ENCODE measurements at places on chromosomes 4 and X.
A peak's percentile ranks its signal among the peaks of the same experiment; 100 is the strongest.

DNA sequence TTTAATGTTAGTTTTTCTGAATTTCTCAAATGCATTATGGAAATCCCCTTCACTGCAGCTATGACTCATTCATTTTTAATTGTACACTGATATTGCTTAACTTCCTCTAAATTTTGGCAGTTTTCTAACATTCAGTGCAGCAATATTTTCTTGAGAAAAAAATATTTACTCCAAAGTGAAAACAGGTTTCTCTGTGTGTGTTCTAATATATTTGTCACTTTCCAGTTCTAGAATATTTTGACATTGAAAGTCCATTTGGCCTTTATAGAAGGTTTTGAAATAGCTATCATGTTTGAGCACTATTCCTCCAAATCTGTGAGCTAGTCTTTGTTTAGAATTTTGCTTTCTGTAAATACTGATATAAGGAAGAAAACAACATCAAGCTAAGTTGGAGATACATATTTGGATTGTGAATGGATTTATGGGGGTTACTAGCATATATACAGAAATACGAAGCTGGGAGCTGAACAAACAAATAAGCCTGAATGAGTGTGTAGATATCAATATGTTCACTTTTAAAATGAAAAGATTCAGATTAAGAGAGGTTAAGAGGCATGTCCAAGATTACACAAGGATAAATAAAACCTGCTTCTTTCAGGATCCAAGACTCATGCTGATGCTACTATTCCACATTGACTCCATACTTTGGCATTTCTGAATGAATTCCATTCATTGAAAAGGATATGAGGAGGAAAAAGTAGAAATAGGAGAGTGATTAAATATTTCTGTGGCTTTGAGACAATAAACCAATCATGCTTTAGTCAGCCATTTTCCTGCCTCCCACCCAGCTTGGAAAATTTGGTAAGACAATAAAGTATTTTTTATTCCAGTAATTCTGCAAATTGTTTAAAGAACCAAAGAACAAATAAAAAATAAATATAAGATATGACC lies 57.3 kb upstream of the SLIT2 start:
- peak; percentile 75 for DNase-seq

DNA sequence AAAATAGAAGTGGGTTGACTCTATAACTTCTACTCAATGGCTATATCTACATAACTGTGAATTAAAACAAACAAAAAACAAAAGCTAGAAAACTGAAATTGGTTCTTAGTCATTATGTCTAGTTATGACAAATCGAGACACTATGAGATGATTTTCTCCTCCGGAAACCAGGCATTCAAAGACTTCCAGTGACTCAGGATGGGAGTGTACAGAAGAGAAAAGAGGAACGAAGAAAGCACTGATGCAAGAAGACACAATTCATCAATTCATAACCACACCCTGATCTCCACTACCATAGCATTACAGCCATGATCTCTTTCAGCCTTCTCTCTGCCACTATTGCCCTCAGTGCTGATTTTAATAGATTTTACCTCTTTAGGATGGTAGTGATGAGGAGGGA lies 253.6 kb downstream of the CBLL2 start:
- no peak for DNase-seq

- DNase-seq, result no peak
These were observed at the start of gene NWD2 for GRCh38 chr4:37244583-37245390. Gene NWD2 (plus strand): TSS chr4:37244743. CDS start chr4:37245068, 325 bp downstream.

DNA sequence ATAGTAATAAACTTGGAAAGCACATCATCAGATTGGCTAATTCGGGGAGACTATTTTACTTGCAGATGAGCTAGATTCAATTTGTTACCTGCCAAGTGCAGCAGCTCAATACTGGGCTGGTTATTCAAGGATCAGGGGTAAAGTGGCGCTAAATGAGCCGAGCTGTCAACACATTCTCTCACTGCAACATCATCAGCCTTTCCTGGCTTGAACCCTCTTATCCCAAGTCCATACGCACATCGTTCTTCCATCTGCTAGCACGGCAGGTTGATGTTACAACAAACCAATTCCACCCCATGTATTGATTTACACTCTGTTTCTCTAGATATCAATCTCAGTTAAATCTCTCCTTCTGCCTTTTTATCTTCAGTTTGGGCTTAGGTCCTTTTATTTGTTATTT lies 2101.5 kb upstream of the AGA start:
- no peak for DNase-seq

DNA sequence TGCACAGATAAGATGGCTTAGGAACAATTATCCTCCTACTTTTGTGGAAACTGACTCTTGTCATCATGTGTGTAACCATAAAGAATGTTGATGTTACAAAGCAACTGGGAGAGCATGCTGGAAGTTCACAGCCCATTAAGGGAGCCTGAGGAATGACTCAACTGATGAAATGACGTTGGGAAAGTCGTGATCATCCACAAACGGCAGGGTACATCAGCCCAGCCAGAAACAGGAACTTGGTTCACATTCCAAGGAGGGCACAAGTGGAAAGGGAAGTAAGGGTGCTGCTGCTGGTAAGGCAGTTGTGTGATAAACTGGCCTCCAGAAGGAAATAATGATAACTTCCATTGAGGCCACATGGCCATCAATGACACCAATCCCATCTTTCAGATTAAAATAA lies 6.7 kb downstream of the TEC start:
- no peak for DNase-seq

DNA sequence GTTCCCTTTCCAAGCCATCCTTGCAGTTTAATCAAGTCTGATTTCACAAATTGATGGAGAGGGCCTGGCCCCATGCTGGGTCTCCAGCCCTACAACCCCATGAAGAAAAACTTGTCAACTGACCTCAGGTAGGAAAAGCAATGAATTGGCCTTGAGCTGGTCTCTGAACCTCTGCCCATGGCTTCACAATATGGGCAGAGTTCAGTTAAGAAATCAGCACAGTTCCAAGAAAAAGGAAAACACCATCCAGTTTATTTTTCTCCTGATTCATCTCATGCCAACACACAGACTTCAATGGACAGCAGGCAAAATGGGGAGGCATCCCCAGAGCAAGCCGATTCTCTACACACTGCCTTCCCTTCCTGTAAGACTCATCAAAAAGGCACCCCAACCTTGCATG lies 3.3 kb downstream of the RIPPLY1 start:
- no peak for DNase-seq

DNA sequence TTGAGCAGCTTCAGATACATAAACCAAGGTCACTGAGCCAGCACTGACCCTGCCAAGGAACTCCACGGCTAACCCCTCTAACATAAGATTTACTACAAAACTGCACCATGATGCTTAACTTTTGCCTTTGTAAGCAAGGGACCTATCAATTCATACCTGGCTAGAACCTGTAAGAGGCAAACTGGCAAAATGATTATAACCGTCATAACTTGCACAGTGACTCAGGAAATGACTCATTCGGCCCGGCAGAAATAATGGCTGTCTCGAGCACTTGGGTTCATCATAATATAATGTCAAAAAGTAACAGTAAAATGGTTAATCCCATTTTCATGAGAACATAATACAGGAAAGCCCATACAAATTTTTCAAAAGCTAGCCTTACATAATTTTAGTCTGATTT lies 17.2 kb downstream of the RASGEF1B start:
- DNase-seq, result no peak

GRCh38 chr4:159227984-159228383 lies 125.1 kb downstream of the RAPGEF2 start:
- DNase-seq, result no peak

GRCh38 chrX:70096052-70096451 lies 33.8 kb downstream of the OTUD6A start:
- no peak for DNase-seq

DNA sequence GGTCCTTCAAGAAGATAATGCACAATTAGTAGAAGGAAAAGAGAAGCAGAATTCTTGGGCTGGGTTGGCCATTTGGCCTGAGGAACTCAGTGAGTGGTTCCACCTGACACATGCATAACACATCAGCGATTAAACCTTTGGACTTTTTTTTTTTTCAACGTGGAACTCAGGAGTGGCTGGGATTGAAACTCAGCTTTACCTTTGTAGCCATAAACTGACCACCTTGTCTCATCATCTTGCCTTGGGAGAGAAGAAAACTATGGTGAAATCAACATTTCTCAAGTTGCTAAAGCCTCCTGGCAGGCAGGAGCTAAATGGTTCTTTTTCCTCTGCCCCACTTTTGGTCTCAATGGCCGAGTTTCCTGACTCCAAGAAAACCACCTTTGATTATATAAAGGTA lies 16.3 kb downstream of the PTTG2 start:
- no peak for DNase-seq

DNA sequence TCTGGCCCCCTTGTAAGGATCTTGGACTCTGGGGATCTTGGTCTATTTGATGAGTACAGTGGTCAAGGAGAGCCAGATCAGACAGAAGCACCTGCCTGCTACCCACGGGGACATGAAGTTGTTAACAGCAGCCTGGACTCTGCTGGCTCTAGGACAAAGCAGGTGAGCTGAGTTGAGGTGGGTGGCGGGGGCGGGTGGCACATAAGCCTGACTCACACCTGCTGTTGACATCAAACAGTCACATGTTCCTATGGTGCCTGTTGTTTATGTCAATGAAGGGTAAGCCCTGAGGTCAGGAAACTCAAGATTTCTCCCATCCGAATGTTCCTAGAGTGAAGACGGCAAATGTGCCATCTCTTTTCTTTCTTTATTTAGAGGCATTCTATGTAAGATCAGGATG lies 50.1 kb upstream of the CLNK start:
- no peak for DNase-seq

DNA sequence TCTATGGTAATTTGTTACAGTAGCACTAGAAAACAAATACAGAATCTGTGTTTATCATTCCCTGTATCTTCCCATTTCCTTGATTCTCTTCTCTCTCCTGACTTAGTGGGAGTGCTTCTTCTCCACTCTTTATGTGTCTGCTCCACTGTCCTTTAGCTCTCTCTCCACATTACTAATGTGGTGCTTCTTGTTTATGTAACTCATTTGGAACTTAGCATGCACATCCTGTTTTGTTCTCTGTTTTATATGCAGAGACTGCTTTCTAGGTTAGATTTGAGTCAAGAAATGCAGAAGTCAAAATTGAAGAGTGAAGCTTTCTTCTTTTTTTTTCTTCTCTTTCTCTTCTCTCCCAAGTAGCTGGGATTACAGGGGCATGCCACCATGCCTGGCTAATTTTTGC lies 25.9 kb downstream of the ADH1A start:
- no peak for DNase-seq

DNA sequence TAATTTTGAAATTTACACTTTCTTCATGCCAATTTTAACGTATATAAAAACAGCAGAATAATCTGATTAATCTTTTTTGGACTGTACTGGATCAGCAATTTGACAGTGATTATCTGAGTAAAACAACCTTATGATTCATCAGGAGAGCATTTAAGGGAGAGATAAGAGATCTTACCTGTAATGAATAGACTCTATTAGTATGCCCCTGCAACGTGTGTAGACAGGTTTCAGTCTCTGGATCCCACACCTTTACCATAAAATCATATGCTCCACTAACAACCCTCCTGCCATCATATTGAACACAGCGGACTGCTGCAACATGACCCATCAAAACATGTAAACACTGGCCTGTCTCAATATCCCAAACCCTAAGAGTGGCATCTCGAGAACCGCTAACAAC lies 210.1 kb downstream of the FBXW7 start:
- DNase-seq, result no peak

DNA sequence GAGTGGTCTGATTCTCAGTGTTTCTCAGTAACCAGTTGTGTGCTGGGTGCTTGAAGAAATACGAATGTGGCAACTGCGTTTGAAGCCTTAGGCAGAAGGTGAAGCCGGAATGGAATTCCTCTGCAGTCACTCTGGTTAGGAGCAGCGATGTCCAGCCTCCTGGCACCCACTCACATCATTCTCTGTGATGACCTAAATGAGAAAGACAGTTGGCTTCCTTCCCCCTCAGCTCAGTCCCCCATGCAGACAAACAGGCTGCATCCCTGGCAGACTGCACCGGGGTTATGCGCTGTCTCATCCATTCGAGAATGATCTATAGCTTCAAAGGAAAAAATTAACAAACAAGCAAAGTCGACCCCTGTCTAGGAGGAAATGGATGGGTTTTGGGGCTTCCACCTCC lies 170.1 kb upstream of the SCML1 start:
- DNase-seq, result no peak

DNA sequence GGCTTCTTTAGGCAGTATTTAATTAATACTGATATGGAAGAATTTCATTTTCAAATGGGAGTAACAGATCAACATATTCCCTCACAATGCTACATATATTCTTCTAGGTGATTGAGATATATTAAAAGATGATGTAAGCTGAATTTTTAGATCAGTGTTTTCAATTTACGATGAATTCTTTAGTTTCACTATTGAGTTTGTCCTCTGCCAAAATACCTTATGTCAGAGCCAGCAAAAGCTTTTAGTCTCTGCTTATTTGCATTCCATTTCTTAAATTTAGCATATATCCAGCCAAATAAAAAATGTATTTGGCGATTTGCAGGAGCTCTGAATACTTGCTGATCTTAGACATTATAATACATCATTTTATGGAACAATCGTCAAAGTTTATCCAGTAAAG lies 144.3 kb downstream of the MOSPD2 start:
- DNase-seq, result no peak

GRCh38 chr4:186079694-186080093 lies 10.7 kb downstream of the TLR3 start:
- DNase-seq, result no peak

DNA sequence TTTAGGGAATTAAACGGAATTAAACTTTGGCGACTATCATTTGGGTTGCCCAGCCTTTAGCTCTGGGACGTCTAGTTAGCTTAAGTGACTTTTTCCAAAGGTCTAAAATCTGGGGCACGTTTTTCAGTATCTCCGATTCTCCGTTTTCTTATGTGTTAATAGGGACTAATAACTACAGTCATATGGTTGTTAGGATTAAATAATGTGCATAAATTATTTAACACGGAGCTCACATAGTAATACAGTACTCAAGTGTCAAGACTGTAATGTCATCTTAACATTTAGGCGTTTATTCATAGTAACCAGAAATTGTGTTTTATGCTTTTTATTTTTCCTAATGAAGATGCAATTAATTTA lies 466 bp upstream of the CCNA2 start:
- no peak for DNase-seq

DNA sequence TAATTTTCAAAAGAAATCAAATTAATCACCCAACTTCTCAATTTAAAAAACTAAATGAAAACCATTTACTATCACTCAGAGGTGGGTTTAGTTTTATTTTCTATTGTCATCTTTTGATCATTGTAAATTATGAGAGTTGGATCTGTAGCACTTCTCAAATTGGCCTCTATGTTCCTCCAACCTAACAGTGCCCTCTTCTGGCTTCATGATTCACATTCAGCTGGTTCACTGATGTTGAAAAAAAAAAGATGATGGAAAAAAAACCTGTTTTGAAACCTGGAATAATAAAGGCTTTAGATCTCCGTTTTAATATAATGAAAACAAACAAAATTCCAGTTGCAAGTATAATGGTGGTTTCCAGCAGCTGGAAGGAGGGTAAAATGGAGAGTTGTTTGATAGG lies 2.4 kb upstream of the NBDY start:
- no peak for DNase-seq

GRCh38 chr4:5826437-5827107 lies 66.3 kb downstream of the CRMP1 start:
- DNase-seq, result no peak
